ENCODE measurements at places on chromosomes 13 and 19. TPM values are rescaled to one million over a fixed set of nuclear protein-coding genes. Genes with fewer than 3 reads are reported as not detected.

DNA sequence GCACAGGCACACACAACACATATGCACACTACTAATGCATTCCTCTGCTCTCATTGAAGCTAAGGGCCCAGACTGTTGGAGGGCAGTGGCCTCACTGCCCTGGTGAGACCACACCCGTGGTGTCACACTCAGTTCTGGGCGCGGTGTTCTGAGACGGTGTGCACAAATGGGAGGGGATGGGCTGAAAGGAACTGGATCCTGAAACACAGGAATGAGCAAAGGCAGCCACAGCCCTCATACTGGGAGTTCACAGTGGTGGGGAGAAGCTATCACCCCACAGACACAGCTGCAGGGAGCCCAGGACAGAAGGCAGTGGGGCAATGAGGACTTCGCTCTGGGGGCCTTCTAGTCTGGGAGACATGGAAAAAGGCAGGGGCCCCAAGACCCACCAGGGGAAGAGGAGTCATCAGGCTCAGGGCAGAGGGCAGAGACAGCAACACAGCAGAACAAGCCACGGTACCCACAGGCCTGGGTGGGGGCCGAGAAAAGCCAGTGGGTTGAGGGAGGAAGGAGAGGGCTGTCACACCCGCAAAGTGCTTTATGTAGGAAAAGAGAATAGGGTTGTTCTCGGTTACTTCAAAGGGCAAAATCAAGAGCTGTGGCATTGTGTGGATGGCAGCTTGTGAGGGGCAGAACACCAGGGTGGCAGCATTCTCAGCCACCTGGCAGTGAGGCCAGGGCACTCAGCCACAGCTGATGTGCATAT is 75.4 kb upstream of the GPR183 start:
- no peak for DNase-seq

The SHC2 gene
- 2.8 TPM for total RNA-seq

DNA sequence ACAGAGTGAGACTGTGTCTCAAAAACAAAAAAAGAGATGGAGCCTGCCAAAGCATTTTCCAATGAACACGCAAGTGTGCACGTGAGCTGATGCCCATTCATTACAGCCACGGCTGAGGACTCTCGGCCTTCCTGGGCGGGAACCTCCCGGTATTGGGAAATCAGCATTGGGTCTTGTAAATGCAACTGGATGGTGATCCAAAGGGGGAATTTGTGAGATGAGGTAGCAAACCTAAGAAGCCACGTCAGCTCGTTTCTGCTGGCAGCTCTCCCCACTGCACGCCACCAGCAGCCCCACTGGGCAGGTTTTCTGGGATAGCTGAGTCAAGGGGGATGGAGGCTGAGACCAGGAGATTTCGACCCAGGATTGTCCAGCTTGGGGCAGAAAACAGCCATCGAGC is 11.5 kb downstream of the C13orf46 start:
- no peak for DNase-seq

DNA sequence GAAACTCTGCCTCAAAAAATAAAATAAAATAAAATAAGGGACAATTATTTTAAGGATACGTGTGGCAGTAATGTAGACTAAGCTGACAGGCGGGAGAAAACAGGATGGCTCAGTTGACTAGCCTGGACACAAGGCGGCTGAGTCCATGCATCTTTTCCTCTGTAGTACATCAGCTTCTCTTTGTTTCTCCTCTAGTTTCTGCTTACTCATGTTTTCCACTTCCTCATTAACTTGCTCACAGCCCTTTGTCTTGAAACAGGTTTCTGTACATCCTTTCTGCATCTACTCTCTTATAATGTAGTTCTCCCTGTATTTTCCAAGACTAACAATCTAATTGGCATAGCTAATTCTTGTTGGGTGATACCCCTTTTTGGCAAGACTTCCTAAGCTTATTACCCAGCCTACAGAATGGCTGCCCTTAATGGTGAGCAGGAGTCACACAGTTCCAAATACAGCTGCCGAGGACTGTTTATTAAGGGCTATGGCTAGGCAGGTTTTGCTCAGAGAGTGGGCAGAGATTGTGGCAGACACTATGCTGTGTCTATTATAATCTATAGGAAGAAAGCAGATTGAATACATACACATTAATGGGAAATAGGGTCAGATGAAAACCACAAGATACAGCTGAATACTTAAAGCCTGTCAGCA is 58.7 kb upstream of the KLF5 start:
- DNase-seq: no peak

- no peak for DNase-seq
Measured at GRCh38 chr13:66875264-66875663, 354.9 kb downstream of the PCDH9 start.

The SIGLEC9 gene
- not detected for total RNA-seq

DNA sequence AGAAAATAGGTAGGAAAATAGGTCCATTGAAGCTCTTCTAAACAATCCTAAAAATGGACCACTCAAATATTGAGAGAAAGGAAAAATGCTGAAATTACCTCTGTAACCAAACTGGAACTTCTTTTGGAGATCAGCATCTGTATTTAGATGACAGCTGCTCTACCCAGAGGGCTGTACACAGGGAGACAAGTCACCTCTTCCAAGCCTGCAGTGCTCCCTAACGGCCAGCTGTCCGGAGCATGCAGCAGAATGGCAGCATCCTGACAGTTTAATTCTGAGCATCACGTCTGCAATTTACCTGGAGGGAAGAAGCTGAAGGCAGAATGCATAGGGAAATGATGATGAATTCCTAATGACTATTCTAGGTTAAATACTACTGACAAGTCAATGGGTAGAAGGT is 62.8 kb upstream of the DIAPH3 start:
- DNase-seq: peak; percentile 33

DNA sequence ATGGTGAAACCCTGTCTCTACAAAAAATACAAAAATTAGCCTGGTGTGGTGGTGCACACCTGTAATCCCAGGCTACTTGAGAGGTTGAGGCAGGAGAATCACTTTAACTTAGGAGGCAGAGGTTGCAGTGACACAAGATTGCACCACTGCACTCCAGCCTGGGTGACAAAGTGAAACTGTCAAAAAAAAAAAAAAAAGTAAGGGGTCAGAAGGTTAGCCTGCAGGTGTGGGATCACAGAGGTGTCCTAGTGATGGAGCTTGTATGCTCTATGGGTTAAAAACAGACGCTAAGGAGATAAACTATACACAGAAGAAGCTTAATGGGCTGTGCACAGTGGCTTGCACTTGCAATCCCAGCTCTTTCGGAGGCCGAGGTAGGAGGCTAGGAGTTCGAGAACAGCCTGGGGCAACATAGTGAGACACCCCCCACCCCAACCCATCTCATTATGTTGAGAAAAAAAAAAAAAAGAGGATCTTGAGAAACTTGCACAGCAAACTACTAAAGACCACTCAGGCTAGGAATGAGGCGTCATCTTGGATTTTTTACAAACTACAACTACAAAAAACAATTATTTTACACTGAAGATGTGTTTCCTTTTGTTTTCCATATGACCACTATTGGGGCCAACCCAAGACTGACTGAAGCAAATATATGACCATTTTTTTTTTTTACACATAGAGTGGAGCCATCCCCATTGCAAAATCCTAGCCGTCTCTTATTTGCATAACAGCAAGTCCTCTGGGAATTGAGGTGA is 7.9 kb downstream of the FOSB start:
- no peak for DNase-seq

- peak; percentile 45 for DNase-seq
Measured at GRCh38 chr19:49997709-49998108, 27.5 kb downstream of the VRK3 start.

GRCh38 chr19:15072930-15073647 is 8.9 kb upstream of the OR1I1 start:
- no peak for DNase-seq

GRCh38 chr13:102376318-102376717 is 25.5 kb downstream of the FGF14 start:
- DNase-seq: no peak

The KLK10 gene
- total RNA-seq: not detected

DNA sequence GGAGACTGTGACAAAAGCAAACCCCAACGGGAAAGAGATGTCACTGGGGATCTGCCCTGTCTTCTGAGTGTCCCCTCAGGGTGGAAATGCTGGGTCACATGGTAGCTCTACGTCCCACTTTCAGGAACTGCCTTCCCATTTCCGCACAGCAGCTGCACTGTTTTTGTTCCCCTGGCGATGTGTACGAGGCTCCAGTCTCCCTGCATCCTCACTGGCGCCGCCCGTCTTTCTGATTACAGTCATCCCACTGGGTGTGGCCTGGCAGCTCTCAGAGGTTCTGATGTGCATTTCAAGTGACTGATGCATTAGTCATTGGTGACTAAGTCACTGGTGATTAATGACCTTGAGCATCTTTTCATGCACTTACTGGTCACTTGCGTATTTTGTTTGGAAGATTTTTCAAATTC is 21.2 kb downstream of the PCID2 start:
- peak; percentile 98 for DNase-seq

DNA sequence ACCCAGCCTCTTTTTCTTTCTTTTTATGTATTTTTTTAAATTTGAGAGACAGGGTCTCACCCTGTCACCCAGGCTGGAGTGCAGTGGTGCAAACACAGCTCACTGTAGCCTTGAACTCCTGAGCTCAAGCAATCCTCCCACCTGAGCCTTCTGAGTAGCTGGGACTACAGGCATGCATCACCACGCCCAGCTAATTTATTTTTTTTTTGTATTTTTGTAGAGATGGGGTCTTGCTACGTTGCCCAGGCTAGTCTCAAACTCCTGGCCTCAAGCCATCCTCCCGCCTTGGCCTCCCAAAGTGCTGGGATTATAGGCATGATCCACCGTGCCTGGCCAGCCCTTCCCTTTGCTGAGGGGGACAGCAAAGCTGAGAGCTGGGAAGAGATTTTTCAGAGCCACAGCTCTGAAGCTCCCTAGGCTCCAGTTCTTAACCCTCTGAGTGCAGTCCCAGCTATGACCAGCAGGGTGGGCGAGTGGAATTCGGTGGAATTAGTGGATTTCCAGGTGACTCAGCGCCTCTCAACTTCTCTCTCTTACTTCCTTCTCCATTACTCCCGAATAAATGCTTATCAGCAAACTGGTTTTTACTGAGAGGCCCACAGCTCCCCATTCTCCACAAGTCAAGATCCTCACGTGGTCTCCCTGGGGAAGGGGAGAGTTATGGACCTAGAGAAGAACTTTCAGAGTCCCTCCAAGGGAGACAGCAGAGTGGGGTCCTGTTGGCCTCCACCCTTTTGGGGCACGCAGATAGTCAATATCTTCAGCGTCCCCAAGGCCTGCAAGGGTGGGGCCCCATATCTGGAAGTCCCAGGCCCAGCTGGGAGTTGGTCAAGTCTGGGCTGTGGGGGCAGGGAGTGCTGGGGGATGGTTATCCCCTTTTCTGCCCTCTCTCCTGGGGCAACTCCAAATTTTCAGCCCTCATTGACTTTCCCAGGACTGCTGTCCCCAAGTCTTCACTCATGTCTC is 1.2 kb downstream of the BLVRB start:
- DNase-seq: peak; percentile 95

The SAMD1 gene
- total RNA-seq: 19.8 TPM

DNA sequence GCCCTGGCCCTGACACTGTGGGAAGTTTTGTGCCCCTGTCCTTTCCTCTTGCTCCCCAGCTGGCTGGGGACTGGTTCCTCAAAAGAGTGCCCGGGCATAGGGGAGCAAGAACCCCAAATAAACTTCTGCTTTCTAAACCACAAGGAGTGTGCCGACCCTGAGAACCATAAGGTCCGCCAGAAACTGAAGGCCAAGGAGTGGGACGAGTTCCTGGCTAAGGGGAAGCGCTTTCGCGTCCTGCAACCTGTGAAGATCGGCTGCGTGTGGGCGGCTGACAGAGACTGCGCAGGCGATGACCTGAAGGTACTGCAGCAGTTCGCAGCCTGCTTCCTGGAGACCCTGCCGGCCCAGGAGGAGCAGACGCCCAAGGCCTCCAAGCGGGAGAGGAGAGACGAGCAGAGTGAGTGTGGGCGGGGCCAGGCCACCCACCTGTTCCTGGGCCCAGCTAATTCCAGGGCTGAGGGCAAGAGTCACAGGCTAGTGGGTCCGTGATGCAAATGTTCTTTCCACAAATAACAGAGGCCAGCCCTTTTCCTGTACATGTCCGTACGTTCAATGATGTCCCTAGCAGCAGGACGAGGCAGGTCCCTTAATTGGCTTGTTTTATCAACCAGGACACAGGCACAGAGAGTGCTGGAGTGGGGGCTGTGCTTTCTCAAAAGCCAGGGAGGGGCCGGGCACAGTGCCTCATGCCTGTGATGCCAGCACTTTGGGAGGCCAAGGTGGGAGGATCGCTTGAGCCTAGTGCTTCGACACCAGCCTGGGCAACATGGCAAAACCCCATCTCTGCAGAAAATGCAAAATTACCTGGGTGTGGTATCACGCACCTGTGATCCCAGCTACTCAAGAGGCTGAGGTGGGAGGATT is 25.6 kb downstream of the UBXN6 start:
- no peak for DNase-seq

DNA sequence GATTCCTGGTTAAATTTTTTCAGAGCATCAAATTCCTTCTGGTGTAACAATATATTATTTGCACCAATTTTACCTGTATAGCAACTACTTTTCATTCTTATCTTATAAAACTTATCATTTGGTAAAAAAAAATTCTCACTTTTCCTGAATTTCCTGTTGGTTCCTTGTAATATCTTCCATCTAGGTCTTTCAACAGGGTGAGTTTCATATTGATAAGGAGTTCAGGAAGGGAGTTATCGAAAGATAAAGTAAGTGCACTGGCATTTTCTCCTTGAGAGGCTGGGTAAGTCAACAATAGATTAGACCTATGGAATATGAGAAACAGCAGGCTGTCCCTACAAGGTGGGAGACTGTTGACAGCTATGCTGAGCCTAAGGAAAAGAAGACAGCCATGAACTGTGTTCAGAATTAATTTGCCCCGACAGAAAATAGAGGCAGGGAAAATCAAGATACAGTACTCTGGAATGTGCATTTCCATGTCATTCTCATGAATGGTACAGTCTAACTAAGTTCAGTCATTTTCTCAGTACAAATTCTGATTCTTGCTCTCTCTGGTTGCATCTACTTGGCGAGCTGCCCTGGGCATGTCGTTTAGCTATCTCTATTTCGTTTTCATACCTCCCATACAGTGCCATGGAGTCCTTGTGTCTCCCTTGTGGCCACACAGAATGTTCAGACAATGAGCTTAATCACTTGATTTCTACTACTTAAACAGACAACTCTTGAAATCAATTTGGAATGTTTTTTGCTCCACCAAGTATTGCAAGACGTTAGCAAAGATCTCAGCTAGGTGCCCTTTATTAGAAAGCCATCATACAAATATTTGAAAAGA is 9.9 kb downstream of the IGFL1 start:
- no peak for DNase-seq

- DNase-seq: peak; percentile 50
Measured at GRCh38 chr13:79307866-79308298, 98.2 kb downstream of the RBM26 start.

The KMT5C gene
- 12.9 TPM for total RNA-seq

DNA sequence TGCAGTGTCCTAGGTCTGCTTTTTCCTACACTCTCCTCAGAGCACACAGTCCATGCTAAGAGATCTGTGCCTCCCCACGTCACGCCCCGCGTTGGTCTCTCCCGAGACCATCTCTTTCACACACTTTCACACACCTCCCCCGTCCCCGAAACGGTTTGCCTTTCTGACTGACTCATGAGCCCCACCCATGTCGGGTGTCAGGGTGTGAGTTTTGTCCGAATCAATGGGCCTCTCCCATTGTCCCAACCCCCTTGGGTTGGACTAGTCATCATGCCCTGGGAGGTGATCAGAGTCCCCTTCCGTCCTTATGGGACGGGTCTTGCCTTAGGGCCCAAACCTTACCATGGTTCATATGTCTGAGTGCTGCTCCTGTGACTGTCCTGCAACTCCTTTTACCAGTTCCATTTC is 214.0 kb upstream of the HTR2A start:
- DNase-seq: peak; percentile 43

GRCh38 chr13:63643543-63643942 is 2227.9 kb upstream of the PCDH20 start:
- no peak for DNase-seq

All from MCF 10A (cell line).